Tibial nerve (tissue), 4 donors: ENCODE measurements at places on chromosomes 11 and 22.

GRCh38 chr11:122199661-122200060, 83.6 kb upstream of the BLID start:
- DNase-seq: no peak

DNA sequence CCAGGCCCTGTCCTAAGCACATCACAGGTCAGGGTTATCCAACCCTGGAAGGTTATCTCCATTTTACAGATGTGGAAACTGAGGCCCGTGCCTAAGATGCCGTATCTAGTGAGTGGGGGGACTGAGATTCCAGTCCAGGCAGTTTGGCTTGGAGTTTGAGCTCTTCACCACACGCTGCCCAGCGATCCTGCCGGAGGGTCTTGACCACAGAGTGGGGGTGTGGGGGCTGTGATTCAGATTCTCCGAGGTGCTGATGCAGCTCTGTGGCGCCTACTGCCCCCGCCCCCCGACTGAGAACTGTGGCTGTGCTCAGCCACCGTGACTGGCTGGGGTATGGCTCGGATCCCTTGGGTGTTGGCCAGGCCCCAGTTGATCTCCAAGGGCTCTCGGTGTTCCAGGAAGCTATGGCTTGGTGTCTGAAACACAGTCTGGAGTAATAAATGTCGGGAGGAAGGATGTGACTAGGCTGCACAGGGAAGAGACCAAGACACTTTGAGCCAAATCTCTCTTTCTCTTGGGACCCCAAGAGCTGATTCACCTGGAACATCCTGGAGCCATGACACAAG, 60.6 kb upstream of the RASD2 start:
- no peak for DNase-seq

GRCh38 chr11:95239871-95240649, 9.1 kb upstream of the SESN3 start:
- no peak for DNase-seq

- DNase-seq: no peak
Measured at GRCh38 chr22:17952273-17952801, 72.0 kb downstream of the MICAL3 start.

- DNase-seq: no peak
Measured at GRCh38 chr11:76615950-76616349, 54.6 kb downstream of the LRRC32 start.

DNA sequence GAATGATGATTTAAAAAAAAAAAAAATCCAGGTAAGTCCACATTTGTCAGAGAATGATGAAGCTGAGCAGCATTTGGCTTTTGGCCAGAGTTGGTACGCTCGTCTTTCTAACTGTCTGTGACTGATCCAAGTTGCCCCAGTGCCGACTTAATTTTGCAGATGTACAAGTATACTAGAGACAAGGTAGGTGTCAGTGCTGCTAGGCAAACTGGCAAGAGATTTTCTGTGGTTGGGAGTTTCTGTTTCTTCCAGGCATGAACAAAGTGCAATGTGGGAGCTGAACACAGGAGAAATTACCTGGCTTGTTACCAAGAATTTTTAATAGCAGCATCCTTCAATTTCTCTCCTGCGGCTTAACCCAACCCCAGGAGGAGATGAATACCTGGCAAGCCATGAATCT, 307.7 kb downstream of the BUD13 start:
- no peak for DNase-seq

DNA sequence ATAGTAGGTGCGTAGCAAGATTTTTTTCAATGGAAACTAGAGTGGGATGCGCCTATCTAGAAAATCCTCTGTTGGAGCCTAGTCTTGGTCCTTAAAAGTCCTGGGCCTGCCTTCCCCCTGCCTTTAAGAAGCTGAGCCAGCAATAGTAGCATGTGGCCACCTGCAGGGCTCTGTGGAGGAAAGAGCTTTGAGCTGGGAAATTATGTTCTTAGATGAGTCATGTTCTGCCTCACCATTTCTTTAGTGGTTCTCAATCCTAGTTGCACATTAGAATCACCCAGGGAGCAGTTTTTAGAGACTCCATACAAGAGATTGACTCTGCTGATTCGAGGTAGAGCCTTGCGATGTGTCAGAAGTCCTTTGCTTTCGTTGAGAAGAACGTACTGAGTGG, 133.5 kb downstream of the COMMD9 start:
- no peak for DNase-seq

- DNase-seq: no peak
Measured at GRCh38 chr22:30004694-30005093, 75.6 kb upstream of the HORMAD2 start.

DNA sequence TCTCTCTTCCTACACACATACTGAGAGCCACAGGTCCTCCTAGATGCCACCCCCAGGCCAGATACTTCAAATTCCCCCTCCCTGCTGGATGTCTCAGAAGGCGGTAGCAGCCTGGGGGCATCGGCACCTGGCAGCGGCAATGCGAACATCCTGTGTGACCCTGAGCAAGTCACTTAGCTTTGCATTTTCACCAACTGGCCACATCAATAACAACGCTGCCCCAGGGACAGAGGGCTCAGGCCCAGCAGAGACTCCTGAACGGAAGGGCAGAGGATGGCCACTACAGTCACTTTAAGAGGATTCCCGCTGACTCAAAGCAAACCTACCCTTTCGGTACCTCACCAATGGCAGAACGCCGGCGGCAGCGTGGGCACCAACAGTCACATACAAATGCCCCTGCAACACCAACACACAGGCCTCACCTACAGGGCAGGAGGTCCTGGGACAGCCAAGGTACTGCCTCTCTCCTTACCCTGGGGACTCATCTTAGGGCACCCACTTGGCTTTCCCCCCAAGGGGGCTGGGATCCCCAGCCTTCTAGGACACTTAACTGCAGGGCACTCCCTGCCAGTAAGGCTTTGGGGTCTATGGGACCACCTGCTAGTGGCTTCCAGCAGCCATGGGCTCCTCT, 1.6 kb downstream of the LMO1 start:
- no peak for DNase-seq
